GDM1 (cell line): ENCODE measurements at places on chromosomes 16 and 17.

DNA sequence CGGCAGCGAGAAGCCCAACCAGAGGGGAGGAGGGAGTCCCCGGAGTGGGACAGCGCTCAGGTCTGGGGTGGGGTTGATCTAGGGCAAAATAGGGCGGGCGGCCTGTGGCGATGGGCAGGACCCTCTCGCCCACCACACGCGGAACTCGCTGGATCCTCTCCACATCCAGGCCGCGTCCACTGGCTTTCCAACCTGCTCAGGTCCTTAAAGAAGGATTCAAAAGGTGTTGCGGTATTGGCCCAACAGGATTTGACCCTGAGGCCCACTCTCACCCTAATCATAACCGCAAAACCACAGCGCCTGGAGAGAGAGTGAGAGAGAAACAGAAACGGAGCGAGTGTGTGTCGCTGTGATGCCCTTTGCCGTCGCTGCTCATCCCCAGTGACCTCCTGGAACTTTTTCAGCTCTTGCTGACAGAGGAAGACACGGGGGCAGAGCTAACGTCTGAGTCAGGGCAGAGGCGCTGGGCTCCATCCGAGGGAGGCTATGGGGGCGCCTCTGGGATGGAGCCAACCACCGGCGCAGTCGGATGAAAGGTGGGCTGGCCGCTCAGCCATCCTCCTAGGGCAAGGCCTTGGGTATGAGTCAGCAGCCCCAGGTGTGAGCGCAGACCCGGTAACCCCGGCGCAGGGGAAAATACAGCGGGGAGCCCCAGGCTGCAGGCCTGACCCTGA, 16.7 kb upstream of the OR1F1 start:
- no peak for DNase-seq

DNA sequence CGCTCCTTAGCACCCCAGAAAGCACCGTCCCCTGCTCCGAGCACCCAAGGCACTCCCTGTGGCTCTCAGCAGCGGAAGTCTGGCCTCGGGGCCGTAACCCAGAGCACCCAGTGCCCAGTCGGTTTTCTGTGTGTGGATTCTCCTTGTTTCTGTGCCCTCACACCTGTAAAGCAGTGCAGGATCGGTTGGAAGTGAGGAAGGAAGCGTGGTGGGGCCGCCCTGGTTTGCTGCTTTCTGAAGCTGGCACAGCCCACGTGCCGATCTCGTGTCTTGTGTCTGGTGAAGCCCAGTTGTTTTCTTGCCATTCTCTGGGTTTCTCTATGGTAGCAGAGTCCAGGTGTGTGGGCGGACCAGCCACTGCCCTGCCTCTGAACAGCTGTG, 3.7 kb downstream of the ACSF3 start:
- no peak for DNase-seq

DNA sequence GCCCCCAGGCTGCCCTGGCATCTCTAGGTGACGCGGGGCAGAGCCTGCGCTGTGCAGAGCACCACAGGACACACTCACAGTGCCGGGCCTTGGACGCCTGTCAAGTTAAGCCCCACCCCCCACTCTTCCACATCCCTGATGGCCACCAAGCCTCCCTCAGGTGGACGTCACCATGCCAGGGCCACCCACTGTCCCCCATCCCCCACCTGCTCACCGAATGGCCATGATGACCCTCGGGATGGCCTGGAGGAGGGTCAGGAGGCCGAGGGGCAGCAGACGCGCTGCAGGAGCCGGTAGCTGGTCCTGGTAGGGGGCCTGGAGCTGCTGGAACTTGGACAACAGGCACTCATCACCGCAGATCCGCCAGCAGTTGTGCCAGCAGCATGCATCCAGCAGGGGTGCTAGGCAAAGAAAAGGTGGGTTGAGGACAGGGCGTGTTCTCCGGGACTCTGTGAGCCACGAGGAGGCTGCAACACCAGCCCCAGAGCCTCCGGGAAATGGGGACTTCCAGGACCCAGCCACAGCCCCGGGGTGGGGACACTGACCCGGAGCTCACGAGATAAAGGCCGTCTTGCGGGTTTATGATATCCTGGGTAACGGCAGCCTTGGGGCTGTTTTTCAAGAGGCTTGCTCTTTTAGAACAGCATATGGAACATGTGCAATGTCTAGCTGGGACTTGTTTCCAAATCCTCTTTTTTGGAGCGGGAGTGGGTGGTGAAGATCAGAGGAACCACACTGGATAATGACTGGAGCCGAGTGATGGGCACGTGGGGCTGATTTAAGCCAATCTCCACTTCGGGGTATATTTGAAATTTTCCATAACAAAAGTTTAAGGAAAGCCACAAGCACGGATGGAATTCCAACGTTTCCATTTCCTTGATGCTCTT, 11.4 kb downstream of the C16orf95 start:
- DNase-seq, result no peak

- no peak for DNase-seq
Measured at GRCh38 chr17:32142857-32143526, 690 bp downstream of the RHOT1 start.

DNA sequence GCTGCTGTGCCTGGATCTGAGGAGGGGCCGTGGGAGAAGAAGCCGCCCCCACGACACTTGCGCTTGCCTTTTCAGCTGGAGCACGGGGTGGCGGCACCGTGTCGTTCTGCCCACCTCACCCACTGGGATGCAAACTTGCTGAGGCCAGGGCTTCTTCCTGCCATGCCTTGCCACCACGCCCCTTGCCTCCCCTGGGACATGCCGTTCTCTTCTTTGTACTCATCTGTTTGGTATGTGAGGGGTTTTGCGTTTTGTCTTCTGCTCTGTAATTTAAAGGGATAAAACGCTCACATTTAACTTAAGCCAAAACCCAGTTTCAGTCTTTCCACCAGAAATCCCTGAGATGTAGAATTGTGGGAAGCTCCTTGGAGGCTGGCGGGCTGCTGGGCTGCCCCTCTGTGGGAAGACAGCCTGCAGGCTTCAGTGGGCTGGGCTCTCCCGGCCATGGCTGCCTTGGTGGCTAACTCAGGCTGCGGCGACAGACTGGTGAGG, 180.2 kb downstream of the RPTOR start:
- DNase-seq, result no peak

- no peak for DNase-seq
Measured at GRCh38 chr17:42760652-42761581, at the start of gene RAMP2. TSS of gene RAMP2 (plus strand) at chr17:42761227. CDS start at chr17:42761262, 35 bp downstream.

GRCh38 chr17:7060165-7060891, 16.4 kb upstream of the SLC16A11 start:
- DNase-seq, result no peak

- no peak for DNase-seq
Measured at GRCh38 chr17:2594722-2595599, 1.5 kb downstream of the PAFAH1B1 start.
